ENCODE measurements at places on chromosomes 2 and 18.
A peak's percentile ranks its signal among the peaks of the same experiment; 100 is the strongest.

GRCh38 chr2:160431441-160431840, 62.2 kb downstream of the RBMS1 start:
- no peak for DNase-seq

GRCh38 chr2:68203587-68203986, 45.9 kb downstream of the PNO1 start:
- DNase-seq = no peak

DNA sequence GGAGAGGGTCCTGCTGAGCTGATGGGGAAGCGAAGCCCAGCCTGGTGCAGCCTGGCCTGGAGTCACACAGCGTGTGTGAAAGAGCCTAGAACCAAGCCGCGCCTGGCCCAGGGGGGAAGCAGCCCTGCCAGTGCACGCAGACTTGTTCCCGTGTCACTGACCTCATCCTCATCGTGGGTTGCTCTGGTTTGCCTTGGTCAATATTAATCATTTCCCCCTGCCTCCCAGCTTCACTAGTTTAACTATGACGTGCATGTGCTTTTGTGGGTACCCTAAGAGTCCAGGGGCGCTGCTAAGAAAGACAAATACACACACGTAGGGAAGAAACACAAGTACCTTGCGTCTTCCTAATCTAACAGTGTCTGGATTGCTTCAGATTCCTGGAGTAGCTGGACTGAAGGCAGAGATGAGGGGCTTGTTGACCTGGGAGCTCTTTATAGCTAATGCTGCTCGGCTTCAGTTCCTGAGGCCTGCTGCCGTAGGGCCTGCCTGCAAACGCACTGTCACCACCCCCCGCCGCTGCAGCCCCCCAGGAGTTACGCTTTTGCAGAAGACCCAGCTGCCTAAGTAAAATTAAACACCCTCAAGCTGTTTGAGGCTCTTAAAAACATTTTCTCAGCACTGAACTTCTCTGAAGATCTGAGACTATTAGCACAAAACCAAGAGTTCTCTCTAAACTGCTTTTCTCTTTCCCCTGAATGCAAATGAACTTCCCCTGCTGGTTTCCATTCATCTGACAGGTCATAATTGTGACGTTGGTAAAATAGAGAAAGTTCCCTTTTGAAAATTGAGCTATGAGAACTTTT, 159.2 kb downstream of the FAM210A start:
- DNase-seq = no peak

- peak; percentile 39 for DNase-seq
Observed at GRCh38 chr2:184004948-184005672, 593.2 kb upstream of the ZNF804A start.

DNA sequence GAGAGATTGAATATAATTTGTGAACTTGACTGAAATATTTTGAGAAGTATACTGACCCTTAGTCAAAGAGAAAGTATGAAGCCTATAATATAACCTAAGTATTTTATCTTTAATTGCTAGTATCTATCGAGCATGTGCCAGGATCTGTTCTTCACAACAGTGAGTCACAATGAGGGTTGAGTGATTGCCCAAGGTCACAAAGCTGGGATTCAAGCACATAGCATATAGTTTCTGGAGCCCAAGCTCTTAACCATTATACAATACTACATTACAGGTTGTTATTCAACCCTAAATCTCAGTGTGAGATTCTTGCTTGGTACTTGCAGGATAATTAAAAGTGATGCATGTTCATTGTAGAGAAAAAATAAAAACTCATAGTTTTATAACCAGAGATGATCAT, 97.2 kb downstream of the RAB3GAP1 start:
- DNase-seq = no peak

DNA sequence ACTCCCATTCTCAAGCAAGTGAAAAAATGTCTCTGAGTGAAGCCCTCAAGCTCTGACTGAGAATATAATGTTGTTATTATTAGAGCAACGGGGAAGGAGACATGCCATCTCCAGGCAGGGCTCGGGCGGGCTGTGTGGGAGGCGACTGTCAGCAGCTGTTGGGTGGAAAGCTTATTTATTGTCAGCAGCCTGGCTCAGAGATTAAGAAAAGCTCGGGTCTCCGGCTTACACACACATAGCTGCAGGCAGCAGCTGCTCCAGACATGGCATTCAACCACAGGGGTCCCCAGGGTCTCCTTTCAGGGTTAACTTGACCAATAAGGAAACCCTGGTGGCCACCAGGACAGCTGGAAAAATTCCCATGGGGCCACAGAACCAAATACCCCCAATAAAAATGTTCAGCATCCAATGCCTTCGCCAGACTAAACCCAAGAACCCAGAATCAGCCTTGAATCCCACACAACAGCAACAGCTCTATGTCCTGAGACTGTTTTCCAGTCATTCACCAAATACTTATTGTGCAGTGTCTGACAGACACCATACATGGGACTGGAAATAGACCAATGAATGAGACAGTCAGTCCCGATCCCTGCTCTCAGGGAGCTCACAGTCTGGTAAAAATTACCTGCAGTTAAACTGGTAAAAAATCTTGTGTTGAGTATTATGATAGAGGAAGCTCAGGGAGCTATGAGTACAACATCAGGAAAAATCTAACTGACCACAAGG, 70.5 kb upstream of the RTN4 start:
- DNase-seq = peak; percentile 87

GRCh38 chr2:21787941-21788340, 664.2 kb downstream of the TDRD15 start:
- DNase-seq = no peak

GRCh38 chr2:231395188-231396057, at the start of gene B3GNT7:
B3GNT7 (plus strand) TSS chr2:231395710; CDS start chr2:231395804, 94 bp downstream.
- DNase-seq = no peak

DNA sequence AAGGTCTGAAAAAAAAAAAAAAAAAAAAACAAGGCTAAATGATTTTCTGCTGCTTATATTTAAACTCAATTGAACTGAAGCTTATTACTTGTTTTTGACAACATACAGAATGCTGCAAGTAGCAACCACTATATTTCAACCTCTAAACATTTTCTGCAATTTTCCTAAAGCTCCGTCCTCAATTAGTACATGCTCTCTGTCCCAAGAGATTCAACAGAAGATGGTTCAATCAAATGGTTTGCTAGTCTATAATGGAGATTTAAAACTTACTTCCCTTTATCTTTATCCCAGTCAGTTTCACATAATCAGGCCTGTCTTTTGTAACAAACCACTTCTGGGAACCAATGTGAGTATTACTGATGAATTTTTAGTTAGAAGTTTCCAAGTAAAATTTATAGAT, 485.1 kb upstream of the CDH7 start:
- no peak for DNase-seq

GRCh38 chr2:219344751-219345430, 12.3 kb upstream of the RESP18 start:
- DNase-seq = peak; percentile 73

DNA sequence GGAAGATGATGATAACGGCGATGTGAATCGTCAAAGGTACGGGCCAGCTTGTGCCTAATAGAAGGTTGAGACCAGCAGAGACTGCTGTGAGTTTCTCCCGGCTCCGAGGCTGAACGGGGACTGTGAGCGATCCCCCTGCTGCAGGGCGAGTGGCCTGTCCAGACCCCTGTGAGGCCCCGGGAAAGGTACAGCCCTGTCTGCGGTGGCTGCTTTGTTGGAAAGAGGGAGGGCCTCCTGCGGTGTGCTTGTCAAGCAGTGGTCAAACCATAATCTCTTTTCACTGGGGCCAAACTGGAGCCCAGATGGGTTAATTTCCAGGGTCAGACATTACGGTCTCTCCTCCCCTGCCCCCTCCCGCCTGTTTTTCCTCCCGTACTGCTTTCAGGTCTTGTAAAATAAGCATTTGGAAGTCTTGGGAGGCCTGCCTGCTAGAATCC, 3.0 kb downstream of the FZD7 start:
- DNase-seq = no peak

DNA sequence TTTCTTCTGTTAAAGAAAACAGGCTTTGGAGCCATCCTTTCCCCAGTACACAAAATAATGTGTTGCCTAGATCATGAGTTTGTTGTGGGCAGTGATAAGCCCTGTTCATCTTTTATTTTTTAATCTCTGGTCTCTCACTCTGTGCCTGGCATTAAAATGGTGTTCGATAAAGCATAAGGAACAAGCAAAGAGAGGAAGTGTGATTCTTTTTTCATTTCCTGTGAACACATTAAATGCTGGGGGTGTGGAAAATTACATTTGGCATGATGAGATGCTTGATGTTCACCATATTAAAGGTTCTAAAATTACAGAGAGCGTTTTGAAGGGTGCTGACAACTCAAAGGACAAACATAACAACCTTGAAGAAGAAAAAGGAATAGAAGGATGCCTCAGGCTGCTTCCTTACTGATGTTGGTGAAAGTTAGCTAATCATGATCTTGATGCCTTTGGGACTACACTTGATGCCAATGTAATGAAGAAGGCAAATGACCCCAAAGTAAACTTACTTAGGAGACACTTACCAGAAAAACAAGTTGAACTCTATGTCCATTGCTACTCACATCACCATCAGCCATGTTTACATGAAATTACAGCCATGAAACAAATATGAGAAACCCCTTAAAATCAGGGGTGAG, 33.0 kb downstream of the TMEFF2 start:
- DNase-seq = no peak

Data from SHP77 (cell line).